Spinal cord (tissue), 10 donors: ENCODE measurements at places on chromosomes 12 and 14.
A peak's percentile ranks its signal among the peaks of the same experiment; 100 is the strongest.

DNA sequence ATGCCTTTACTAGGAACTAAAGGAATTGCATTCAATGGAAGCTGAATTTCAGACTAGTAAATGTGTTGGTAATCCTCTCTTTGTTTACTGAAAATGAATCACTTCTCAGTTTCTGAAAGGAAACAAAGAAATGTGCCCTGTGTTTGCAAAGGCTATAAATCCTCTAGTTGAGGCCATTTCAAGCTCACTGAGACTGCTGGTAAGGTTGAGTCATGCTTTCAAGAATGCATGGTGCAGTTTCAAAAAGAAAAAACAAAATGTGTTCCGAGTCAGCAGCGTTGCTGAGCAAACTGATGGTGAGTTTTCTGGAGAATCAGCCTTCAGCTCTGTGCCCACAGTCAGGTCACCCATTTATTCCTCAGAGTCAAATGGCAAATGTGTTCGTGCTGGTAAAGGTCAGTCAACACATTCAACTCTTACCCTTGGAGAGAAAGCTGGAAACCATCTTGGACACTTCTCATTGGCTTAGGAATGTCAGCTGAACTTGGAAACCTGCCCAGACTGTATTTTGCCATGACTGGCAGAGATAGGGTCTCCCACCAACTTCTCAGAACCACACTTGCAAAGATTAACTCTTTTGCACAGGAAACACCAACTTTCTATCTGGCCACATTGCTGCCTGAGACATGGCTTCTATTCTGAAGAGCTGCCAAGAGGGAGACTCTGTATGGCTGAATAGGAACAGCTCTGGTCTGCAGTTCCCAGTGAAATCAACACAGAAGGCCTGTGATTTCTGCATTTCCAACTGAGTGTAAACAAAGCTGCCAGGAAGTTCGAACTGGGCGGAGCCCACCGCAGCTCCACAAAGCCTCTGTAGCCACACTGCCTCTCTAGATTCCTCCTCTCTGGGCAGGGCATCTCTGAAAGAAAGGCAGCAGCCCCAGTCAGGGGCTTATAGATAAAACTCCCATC, 484.4 kb downstream of the ATP23 start:
- DNase-seq = peak; percentile 82

- no peak for DNase-seq
Measured at GRCh38 chr14:89524412-89524811, 107.4 kb upstream of the FOXN3 start.

DNA sequence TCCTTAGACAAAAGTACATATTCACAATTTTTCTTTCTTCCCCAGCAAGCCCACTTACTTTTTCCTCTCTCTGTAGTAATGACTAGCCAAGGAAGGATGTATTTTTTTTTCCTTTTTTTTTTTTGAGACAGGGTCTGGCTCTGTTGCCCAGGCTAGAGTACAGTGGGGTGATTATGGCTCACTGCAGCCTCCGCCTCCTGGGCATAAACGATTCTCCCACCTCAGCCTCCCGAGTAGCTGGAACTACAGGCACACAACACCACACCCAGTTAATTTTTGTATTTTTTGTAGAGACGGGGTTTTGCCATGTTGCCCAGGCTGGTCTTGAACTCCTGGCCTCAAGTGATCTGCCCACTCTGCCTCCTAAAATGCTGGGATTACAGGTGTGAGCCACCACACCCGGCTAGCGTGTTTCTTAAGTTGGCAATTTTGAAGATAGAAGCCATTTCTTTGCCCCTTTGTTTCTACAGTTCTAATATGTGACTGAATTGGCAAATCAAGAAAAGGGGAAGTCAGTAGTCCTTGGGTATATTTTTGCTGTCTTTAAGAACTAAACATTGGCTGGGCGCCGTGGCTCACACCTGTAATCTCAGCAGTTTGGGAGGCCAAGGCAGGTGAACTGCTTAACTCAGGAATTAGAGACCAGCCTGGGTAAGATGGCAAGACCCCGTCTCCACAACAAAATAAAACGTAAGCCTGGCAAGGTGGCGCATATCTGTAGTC, 3.2 kb upstream of the NACA start:
- DNase-seq = no peak

- DNase-seq = no peak
Measured at GRCh38 chr14:100088226-100088625, 23.0 kb downstream of the EVL start.

GRCh38 chr12:10901427-10901826, 7.9 kb downstream of the TAS2R13 start:
- no peak for DNase-seq

- no peak for DNase-seq
Measured at GRCh38 chr12:116656306-116656705, 81.6 kb downstream of the SPRING1 start.

DNA sequence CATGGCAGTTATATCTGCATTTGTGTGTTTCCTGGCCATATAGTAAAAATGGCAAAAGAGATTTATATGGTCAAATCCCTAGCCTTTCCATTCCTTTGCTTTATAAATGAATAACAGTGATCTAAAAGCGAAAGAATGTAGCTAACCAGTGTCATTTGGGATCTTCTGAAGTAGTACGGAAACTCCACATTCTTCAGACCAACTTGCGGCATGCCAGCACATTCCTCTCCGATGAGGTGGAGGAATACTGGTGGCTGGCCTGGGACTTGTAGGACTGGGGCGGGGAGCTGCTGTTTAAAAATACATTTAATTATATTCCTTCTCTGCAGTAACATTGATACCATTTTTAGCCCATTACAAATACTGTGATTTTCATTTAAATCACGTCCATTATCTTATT, 85.3 kb downstream of the SAMD4A start:
- DNase-seq = no peak

- DNase-seq = no peak
Measured at GRCh38 chr14:95543021-95543420, 8.2 kb downstream of the GLRX5 start.

DNA sequence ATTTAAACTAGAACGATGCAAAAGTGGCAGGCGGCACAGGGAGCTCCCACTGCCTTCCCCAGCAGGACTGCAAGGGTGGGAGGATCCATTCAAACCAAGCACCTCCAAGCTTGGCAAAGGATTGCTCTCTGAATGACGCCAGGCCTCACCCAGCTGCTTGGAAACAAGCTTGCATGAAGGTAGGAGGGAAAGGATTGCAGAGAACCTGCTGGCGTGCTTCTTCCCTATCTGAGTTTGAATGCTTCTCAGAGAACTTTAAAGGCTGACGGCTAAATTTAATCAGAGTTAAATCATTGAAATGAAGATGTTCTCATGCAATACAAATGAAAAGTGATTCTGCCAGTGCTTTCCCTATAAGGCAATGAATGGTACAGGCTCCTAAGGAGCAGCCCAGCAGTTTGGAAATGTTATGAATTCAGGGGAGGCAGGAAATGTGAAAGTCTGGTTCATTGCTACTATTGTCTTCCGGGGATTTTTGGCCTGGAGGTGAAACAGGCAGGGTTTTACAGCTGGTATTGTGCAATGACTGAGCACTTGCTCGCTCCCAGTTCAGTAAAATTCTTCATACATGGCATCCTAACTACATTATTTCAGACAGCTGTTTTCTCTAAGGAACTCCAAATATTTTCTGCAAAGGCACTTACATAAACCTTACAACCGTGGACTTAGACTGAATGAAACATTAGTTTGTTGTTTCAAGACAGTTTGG, 31.9 kb upstream of the DUSP6 start:
- no peak for DNase-seq

DNA sequence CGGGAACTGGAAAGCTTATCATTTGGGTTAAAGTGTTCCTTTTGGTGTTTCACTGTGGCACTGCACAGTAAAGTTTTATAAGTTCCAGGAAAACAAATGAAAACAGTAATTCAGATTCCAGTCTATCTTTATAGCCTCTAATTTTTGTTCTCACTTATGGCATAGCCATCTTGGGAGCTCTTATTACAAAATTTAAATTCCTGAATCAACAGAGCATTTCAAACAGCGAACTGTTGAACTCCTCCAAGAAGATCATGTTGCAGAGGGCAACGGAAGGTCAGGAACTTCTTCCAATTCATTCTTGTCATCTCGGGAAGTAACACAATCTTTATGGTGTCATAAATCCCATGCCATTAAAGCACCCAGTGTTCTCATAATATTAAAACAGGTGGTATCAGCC, 229.1 kb downstream of the KCNC2 start:
- no peak for DNase-seq

DNA sequence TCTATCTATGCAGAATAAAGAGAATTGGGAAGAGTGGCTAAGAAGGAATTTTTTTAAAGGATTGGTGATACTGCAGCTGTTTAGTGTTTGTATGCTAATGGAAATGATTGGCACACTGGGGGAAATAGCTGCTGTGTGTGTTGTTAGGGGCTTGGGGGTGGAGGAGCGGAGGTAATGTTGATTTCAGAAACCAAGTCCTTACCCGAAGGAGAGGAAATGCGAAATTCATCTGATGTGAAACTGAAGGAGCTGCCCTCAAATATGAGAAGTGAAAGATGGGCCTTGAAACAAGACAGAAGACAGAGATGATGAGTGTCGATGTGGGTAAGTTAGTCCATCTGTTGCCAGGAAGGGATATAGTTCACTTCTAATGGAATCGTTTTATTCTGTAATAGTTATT, 21.2 kb upstream of the RNASE12 start:
- no peak for DNase-seq

GRCh38 chr12:77122661-77123060, 57.3 kb upstream of the E2F7 start:
- DNase-seq = no peak

DNA sequence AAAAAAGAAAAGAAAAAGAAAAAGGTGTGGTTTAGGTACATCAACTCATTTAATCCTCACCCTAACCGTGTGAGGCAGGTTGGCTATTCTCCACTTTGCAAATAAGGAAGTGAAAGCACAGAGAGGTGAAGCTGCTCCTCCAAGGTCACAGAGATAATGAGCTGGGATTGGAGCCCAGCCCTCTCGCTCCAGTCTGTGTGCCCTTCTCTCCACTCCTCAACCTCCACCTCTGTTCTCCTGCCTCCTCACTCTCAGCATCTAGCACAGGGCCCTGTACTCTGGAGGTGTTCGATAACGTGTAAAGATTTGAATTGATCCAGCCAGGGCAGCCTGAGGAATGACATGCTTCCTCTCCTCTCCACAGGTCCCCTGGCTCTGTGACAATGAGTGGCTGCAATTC, 502.3 kb downstream of the TMEM132D start:
- DNase-seq = peak; percentile 25
